ENCODE measurements at places on chromosomes 7 and 10.

GRCh38 chr10:101297901-101298486, 56.0 kb upstream of the BTRC start:
- peak; percentile 88 for DNase-seq

GRCh38 chr7:113424185-113424817, 305.9 kb upstream of the SMIM30 start:
- DNase-seq, result no peak

- no peak for DNase-seq
These were observed 29.1 kb downstream of the LRRC18 start for GRCh38 chr10:48910548-48910947.

DNA sequence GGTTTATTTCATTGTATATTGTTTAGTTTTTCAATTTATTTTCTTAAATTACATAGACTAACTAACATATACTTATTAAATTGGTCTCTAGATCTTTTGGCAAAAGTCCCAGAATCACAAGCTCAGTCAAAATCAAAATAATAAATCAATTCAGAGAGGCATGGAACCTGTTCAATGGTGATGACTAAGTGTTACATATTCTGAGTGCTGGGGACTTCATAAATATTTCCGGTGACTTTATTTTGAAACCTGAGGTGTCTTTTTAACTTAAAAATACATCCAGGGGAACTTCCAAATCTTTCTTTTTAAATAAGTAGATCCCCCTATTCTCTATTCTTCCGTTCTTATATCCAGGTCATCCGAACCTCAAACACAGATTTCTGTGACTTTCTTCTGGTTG, 89.6 kb upstream of the ZNF804B start:
- no peak for DNase-seq

DNA sequence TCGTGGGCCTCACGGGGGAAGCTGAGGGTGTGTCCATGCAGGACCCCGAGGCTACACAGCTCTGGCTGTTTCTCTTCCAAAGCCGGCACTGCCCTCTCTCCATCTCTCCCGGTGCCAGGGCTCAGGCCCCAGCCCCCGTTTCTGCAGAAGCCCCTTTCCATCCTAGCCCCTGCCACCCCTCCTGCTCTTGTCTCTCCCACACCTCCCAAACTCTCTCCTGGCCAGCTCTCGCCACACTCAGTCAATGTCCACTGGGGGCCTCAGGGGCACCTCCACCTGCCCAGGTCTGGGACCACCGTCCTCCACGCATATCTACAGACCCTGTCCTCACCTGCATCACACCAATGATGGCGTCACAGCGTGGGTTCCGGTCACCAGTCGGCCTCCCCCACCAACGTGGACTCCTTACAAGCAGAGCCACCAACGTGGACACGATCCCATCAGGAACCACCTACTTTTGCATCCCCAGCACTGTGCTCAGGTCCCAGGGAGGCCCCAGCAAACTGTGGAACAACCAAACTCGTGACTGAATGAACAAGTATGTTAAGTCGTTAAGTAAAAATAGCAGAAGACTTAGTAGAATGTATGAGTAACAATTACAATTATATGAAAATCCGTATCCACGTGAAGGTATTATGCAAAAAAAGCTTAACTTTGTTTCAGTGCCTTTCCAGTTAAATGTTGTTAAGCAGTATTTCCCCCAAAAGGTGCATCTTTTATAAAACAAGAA, 38.4 kb downstream of the DIP2C start:
- DNase-seq, result no peak

All from aorta (tissue), 5 donors.